ENCODE measurements at places on chromosomes 5 and 9.

DNA sequence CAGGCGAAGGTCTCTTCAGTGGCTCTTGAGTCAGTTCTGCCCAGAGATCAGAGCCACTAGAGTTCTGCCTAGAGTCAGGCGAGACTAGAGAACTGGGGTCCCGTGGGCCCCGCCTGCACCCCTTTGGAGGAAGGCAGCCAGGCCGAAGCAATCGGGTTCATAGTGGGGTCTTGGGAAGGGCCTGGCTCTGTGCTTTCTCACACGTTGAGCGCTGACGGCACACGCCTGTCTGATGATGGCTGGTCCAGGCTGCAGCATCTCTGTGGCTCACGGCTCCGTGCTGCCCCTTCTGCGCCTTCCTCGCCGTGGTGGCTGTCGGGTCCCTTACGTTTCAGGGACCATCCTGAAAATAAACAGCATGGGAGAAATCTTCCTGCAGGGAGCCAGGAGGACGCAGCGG lies 78.3 kb upstream of the RNU6ATAC start:
- no peak for DNase-seq

GRCh38 chr5:102874054-102874453 lies 118.9 kb downstream of the PAM start:
- no peak for DNase-seq

- no peak for DNase-seq
Observed at GRCh38 chr5:116248432-116248831, 163.6 kb downstream of the COMMD10 start.

DNA sequence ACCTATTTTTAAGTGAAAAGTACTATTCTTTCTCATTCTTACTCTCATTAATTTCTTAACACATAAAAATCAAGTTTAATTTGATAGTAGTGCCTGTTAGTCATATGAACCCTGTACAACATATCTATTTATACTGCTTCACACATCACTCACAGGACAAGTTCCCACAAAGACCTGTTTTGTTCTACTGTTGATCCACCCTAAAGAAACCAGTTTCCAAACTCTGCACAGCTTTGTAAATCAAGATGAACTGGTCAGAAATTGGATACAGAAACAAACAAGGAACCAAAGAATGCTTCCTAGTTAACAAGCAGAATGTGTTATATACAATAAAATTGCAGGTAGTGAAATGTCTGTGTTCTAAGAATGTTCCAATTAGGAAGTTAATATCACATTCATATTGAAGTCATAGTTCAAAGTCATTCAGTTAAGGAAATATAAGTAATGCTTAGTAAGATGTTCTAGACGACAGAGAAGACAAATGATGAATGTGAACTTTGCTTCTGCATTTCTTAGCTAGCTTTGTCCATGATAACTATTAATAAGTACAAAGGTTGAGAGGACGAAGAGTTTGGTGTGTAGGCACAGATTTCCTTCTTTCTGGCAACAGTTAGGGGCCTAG lies 33.4 kb downstream of the C9orf85 start:
- DNase-seq: no peak

GRCh38 chr9:129491487-129491855 lies 129.4 kb downstream of the C9orf50 start:
- DNase-seq: no peak

DNA sequence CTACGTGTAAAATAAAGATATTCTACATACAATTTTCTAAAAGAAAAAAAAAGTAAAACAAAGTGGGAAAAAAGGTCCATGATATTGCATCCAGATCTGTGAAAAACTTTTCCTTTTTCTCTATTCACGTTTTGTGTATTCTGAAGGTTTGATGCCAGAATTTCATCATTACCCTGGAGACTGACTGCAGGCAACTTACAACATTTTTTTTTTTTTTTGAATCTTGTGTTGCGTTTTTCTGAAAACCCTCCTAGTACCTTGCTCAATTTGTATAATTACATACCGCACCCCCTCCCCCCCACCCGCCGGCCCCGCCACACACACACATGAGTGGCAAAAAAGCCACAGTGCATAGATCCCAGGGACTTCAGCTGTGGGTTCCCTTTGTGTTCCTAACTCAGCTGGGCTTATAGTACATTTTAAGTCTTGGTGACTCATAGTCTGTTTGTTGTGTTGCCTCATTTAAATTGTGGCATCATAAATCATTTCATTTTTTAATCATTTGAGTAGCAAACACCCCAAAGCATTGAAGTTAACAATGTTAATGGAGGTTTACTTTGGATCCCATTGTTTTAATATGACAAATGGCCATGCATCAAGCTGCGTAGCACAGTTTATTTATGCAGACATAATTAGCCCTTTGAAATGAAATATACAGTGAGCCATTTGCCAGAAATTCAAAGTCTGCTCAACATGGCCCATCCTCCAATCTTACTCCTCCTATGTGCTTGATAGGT lies 36.0 kb downstream of the PRDM6 start:
- no peak for DNase-seq

- DNase-seq: no peak
Observed at GRCh38 chr5:4781299-4781698, 358.8 kb upstream of the ADAMTS16 start.

- no peak for DNase-seq
Observed at GRCh38 chr5:82417776-82418607, 139.8 kb upstream of the RPS23 start.
